ENCODE measurements at places on chromosomes 11 and 22.
A peak's percentile ranks its signal among the peaks of the same experiment; 100 is the strongest.

DNA sequence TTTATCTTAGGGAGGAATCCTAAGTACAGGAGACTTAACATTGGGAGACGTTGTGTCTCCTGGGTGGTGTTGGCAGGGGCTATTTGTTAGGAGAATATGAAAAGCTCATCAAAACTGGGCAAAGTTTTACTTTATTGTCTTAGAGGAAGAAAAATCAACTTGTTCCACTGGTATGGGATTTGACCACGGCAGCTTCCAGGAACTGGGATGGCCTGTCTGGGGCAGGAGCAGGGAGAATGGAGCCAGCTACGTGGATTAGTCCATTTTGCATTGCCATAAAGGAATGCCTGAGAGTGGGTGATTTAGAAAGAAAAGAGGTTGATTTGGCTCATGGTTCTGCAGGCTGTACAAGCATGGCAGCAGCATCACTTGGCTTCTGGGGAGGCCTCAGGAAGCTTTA lies 198.4 kb downstream of the ADAMTS15 start:
- DNase-seq, result no peak

- DNase-seq, result no peak
These were observed 106.4 kb upstream of the SESN3 start for GRCh38 chr11:95337175-95337957.

DNA sequence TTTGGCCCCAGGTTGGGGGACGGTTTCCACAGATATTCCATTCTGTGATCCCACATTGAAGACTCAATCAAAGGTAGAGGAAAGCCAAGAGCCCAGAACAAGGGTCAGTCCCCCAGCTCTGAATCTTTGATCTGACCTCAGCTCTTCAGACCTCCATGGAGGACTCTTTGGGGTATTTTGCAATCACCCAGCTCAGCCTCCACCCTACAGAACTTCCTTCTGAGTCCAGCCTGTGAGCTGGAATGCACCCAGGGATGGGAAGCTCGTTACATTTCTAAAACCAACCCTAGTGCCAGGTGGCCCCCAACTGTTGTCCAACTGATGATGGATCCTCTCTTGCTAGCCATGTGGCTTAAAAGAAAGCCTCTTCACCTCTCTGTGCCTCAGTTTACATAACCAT lies 335.3 kb downstream of the MN1 start:
- no peak for DNase-seq

GRCh38 chr22:46432164-46433068 lies 96.9 kb downstream of the TRMU start:
- no peak for DNase-seq

- no peak for DNase-seq
These were observed 56.8 kb downstream of the EMSY start for GRCh38 chr11:76501526-76502202.

DNA sequence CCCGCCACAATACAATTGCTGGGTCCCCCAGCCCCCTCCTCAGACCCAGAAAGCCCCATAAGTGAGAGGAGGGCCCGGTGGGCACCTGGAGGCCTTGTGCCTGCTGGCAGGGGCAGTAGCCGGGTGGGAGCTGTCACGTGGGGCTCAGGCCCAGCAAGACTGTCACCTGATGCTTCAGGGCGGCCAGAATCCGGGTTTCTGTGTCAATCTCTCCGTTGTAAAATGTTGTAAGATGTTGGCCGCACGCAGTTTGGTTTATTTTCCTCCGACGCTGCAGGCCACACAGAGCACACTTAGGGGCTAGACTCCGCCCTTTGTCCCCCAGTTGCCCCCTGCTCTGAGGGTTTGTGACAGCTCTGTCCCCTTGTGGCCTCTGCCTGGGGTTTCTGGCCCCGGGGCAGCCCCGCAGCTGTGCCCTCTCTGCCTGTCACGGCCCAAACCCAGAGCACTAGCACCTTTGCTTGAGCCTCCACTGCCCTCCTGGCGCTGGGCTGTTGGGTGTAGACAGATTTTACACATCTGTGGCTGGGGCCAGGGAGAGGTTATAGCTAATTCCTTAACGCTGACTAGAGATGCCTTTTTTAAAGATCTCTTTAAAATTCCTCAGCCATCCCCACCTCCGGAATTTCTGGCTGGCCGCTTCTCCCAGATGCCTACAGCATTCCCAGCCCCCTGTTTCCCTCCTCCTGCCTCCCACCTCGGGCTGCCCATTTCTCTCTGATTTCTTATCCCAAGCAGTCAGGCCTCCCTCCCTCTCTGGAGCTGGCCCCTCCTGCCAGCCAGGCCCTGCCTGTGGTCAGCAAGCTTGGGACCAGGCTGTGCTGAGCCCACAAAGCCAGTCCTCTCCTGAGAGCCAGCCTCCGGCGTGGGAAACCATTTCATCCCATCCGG lies 3.2 kb upstream of the PRR5 start:
- no peak for DNase-seq

GRCh38 chr11:20110908-20111669 lies 49.2 kb downstream of the DBX1 start:
- DNase-seq, result peak; percentile 89

DNA sequence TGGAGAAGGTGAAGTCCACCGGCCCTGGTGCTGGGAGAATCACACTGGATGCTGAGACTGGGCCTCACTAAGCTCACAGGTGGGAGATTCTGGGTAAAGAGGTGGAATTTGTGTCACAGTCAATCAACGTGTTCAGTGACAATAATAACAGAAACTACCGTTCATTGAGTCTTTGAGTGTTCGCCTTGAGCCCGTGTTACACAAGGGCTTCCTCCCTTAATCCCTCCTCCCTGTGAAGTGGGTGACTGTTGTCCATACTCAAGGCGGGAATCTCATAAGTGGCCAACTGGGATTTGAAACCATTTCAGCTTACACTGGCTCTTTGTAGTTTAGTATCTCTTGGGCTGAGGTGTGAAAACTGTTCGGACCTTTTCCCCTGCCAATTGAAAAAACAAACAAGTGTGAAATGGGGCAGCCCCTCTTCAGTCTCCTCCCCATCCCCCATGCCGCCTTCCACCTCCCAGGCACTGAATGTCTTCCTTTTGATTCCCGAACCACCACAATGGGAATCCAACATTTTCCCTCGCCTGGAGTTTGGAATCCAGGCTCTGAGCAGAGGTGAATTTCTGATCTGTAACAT lies 502.4 kb downstream of the MIAT start:
- no peak for DNase-seq

GRCh38 chr11:124667601-124668000 lies 5.9 kb downstream of the SIAE start:
- no peak for DNase-seq

- DNase-seq, result peak; percentile 65
These were observed 70.3 kb upstream of the TP53I11 start for GRCh38 chr11:45021001-45021400.

GRCh38 chr22:45742866-45743450 lies 71.3 kb downstream of the ATXN10 start:
- DNase-seq, result no peak

DNA sequence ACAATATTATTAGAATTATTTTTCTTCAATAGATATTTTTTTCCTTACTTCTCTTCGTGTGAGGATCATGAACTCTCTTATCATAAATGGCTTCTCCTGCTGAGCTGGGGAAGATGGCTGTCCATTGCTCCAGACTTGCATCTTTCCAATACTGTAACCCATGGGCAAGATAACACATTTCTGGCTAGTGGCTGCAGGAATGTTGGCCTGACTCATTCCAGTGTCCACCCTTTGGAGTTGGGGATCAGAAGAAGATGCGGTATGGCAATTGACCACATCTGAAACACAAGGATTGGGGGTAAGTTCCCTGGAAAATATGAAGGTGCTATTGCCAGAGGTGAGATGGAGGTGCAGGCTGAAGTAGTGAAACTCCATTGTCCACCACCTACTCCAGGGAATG lies 92.8 kb downstream of the FAR1 start:
- no peak for DNase-seq

GRCh38 chr11:117595440-117595839 lies 201.6 kb downstream of the DSCAML1 start:
- peak; percentile 56 for DNase-seq

DNA sequence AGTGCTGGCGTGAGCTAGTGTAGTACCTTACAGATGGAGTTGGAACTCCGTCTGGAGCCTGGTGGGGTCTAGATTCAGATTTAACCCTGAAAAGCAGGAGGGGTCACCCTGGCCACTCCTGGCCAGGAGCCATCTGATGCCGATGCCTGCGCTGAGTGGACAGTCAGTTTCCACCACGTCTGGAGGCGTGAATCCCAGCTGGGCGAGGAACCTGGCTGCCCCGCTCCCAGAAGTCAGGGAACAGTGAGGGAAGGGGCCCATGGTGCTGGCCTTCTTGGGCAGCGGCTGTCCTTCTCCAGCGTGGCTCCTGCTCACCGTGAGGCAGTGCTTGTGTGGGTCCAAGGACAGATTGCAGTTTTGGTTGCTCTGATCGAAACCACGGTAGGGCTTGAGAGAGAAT lies 76.3 kb downstream of the PARVB start:
- DNase-seq, result no peak

DNA sequence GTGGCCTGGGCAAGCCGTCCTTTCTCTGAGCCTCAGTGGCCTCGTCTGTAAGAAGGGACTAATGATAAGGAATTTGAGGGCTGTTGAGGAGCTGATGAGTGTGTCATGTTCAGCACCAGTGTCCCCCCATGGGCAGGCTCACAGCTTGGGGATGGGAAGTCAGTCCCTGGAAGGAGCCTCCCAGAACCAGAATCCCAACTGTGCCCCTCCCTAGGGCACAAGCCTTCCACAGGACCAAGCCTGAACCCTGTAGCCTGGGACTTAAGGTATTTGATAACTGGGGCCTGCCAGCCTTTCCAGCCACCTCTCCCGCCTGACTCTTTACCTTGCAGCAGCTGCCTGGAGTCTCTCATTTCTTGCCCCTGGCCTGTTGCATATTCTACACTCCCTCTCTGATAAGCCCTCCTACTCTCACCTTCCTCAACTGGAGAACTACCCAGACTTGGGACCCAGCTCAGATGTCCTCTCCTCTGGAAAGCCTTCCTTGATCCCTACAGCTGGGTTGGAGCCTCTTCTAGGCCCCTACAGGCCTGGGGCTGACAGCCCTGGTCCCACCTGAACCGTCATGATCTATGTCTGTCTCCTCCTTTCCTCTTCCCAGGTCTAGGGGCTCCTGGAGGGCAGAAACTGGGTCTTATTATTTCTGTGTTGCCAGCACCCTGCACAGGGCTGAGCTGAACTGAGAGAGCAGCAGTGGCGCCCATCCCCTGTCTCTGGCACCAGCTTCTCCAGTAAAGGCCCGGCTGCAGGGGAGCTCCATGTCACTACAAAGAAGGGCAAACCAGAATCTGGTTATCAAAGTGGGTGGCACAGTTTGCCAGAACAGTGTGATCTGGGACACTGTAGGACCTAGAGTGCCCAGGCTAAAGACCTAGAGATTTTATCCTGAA lies 1.6 kb downstream of the P2RY2 start:
- DNase-seq, result no peak

GRCh38 chr11:103807806-103808205 lies 228.6 kb upstream of the DDI1 start:
- DNase-seq, result no peak

GRCh38 chr22:24868979-24869378 lies 63.0 kb downstream of the SGSM1 start:
- DNase-seq, result no peak

- DNase-seq, result no peak
These were observed 28.7 kb upstream of the PICK1 start for GRCh38 chr22:38028344-38029130.

- peak; percentile 74 for DNase-seq
These were observed 109.5 kb downstream of the ETS1 start for GRCh38 chr11:128477811-128478210.

DNA sequence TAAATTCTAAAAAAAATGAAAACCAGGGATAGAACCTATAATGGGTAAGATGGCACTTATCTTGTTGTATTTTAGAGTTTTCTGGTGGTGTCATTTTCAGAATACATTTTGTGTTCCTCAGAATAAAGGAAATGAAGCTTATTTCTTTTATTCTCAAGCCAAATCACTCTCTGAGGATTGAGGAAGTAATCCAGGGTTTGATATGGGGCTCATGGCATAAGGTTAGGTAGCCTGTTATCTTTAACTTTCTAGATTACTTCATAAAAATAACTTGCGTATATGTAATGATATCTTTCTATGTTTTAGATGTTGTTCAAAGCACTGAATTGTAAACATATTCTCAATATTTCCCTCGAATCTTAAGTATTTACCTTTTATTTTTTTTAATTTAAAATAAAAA lies 33.5 kb downstream of the PDE3B start:
- no peak for DNase-seq

DNA sequence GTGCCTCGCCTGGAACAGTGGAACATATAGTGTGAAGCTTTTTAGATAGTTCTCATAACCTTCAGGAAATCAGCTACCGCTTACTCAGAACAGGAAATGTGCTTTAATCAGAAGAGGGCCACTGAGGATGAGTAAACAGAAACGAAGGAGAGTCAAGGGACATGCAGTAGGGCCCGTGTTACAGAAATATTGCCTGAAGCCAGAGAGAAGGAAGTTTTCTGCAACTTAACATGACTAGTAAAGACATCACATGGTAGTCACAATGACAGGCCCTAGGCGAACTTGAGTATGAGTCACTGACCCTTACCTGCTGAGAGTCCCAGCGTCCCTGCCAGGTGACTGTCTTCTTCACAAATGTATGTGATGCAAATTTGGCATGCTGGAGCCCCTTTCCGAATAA lies 39.4 kb downstream of the CARD18 start:
- DNase-seq, result no peak

DNA sequence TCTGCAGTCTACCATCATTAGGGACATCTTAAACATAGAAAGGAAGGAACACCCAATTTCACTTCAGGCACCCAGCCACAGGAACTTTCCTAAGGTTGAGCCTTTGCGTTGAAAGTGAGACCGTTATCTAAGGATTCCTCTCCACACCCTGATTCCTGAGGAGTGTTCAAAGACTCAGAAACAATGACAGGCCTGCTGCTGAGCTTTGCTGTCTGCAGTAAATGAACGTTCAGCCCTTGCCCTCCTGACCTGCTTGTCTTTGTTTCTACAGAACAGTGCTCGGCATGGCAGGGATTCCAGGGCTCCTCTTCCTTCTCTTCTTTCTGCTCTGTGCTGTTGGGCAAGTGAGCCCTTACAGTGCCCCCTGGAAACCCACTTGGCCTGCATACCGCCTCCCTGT lies 7.0 kb downstream of the PRSS23 start:
- no peak for DNase-seq

GRCh38 chr11:589798-590197 lies 13.5 kb downstream of the PHRF1 start:
- no peak for DNase-seq

DNA sequence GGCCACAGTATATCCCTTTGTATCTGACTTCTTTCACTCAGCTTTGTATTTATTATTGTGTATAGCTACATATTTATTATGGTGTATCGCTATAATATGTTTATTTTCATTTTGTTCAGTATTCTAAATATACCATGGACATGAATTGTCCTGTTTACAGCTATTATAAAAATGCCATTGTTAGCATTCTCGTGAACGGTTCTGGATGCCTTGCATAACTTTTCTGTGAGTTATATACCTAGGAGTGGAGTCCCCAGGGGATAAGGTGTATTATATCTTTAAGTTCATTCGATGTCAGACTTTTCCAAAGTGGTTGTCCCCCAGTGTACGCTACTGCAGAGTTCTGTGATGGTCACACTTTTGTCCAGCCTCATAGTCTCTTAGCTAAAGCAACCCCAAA lies 301.7 kb downstream of the TMEM135 start:
- DNase-seq, result no peak
